ENCODE measurements at places on chromosomes 4 and X.
A peak's percentile ranks its signal among the peaks of the same experiment; 100 is the strongest.

GRCh38 chr4:41865981-41866798 is 69.0 kb upstream of the TMEM33 start:
- DNase-seq: no peak

DNA sequence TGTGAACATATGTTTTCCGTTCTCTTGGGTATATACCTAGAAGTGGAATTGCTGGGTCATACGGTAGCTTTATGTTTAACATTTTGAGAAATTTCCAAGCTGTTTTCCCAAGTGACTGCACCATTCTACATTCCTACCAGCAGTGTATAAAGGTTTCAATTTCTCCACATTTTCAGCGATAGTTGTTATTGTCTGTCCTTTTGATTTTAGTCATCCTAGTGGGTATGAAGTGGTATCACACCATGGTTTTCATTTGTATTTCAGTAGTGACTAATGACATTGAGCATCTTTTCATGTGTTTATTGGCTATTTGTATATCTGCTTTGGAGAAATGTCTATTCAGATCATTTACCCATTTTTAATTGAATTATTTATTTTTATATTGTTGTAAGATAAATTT is 2.4 kb downstream of the PPEF1 start:
- DNase-seq: no peak

DNA sequence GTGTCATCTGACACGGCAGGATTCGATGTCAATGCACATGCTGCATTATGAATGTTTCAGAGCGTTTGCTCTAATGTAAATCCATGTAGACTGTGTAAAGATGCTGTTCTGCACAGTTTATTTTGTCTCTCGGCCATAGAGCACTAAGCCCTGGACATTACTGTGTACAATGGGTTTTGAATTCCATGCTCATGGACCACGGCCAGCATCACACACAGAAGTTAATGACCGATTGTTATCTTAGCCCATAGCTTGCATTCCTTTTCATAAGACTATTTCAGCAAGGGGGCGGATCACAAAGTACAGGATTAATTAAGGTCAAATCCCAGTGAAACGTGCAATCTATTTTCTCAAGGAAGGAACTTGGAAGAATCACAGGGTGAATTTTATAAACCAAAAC is 286.1 kb upstream of the TENM3 start:
- DNase-seq: no peak

DNA sequence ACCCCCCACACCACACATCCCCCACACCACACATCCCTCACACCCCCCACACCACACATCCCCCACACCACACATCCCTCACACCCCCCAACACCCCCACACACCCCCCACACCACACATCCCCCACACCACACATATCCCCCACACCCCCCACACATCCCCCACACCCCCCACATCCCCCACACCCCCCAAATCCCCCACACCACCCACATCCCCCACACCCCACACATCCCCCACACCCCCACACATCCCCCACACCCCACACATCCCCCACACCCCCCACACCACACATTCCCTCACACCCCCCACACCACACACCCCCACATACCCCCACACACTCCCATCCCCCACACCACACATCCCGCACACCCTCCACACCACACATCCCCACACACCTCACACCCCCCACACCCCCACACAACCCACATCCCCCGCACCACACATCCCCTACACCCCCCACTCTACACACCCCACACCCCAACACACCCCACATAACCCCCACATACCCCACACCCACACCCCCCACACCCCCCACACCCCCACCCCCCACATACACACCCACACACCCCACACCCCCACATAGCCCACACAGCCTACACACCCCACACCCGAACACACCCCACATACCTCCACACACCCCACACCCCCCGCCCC is 172.9 kb downstream of the DCLK2 start:
- no peak for DNase-seq

DNA sequence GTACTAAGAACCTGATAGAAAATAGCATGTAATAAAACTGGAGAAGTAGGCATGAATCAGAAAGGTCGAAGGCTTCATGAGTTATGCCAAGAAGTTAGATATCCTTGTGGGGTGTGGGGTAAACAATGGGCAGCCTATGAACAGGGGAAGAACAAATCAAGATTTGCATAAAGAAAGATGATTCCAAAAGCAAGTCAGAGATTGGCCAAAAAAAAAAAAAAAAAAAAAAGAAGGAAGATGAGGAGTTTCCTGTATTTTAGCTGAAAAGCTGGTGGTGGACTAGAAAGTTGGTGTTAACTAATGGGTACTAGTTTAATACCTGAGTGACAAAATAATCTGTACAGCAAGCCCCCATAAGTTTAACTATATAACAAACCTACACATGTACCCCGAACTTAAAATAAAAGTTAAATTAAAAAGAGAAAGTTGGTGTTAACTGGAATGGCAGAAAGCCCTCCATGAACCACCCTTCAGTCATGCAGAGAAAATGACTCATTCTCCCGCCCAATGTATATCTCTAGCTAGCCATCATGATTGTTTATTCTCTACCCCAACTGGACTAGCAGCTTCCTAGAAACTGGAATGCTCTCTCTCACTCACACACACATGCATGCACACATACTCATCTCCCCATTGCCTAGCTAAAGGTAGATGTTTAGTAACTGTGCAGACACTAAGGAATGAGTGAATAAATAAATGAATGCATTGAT is 41.7 kb downstream of the ATP11C start:
- DNase-seq: no peak

GRCh38 chrX:134645936-134646543 is 12.2 kb downstream of the PLAC1 start:
- no peak for DNase-seq

DNA sequence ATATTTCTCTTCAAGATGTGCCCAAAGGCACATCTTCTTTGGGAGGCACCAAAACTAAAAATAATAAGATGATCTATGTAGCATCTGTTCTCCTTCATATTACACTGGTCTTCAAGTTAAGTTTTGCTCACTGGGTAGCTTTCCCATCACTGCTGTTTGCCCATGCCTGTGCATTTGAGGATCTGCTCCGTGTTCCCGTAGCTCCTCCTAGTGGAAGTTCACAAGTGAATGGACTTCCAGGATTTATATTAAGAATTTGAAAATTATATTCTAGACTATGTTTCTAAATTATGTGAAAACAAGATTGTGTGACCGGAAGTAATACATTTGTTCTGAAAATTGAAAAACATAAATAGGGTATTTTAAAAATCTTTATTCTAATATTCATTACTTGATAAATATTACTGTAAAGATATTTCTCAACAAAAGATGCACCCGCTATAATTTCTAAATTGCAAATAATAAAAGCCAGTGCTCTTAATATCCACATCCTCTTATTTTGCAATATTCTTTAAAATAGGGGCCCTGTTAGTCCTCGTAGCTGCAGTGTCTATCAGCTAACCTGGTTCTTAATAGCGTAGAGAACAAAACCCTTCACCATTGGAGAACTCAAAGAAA is 147.7 kb downstream of the RBM46 start:
- DNase-seq: no peak

GRCh38 chr4:61984260-61984909 is 784.3 kb downstream of the ADGRL3 start:
- DNase-seq: no peak

GRCh38 chrX:33840176-33840575 is 291.9 kb downstream of the FAM47A start:
- DNase-seq: no peak

GRCh38 chr4:121189326-121190215 is 25.4 kb upstream of the TNIP3 start:
- DNase-seq: peak; percentile 33

DNA sequence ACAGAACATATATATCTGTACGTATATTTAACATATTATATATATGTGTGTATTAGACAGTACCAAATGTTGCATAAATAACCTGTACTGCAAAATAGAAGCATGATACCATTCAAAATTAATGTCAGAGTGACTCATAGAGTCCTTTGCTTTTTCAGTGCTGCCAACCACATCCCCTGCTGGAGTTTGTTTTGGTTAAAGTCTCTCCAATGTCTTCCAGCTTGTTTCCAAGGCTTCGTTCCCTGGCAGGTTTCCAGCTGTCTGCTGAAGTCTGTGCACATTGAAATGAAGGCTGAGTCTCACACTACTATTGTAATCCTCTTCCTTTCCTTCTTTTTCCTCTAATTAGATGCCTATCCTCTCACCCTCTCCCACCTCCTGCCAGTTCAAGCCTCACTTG is 14.9 kb downstream of the NRK start:
- DNase-seq: no peak

DNA sequence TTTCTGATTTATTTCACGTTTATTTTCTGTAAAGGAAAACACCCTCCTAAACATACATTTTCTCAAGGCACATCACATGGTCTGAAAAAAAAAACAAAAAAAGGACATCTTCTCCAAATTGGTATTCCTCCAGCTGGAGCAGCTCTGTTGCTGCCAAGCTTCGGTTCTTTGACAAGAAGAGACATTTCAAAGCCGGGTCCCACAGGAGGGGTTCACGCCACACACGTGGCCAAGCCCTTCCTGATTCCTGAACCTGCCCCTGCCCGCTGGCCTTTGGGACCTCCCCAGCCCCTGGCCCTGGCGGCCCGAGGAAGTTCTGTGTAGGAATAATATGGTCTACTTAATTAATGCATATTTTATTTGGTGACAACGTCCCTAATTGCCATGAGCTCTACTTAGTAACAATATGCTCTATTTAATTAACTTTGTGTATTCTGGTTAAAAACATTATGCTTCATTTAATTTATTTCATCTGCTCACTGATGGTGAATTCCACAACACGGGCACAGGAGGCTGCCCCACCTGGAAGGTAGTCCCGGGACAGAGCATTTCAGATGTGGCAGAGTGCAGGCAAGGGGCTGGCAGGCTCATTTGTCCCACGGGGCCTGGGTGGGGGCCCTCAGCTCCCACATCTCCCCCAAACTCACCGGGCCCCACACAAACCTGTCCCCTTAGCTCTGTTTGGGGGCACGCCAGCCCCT is 5.4 kb upstream of the RGS12 start:
- no peak for DNase-seq

DNA sequence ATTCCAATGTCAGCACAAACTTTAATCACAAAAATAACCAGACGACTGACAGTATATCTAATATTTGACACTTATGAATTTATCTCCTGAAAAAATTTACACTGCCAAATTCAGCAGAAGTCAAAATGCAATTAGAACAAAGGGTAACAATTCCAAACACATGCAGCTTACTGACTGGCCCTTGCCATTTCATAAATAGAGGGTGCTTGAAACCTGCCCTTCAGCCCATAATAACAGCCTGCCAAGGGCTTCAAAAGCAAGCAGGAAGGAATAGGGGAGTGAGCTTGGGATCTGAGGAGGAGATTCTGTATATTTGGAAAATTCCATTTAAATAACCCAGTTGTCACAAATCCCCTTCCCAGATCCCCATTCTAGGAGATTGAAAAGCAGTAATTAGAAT is 66.1 kb upstream of the IQCM start:
- DNase-seq: no peak

DNA sequence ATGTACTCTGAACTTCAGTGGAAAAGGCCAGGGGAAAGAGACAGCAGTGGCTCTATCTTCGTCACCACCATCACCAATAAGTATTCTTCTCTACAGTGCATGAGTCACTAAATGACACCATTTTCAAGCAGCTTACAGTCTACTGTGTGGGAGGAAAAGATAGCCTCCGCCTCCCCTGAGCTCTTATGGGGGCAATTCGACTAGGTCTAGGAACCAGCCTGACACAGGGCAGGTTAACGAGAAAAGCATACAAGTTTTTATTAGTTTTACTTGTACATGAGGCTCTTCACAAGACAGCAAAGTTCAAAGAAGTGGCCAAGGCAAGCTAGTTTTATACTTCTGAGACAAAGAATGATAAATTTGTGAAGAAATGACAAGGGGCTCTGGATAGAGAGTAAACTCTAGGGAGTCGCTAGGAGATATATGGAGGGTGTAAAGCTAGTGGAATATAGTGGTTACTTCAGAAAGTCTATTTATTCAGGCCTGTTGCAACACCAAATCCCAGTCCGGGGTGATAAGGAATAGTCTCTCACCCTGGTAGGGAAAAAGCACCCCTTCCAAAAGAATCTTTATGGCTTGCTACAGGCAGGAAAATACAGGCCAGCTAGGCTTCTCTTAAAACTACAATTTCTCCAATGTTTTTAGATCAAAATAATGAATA is 49.7 kb downstream of the SCD5 start:
- DNase-seq: no peak

DNA sequence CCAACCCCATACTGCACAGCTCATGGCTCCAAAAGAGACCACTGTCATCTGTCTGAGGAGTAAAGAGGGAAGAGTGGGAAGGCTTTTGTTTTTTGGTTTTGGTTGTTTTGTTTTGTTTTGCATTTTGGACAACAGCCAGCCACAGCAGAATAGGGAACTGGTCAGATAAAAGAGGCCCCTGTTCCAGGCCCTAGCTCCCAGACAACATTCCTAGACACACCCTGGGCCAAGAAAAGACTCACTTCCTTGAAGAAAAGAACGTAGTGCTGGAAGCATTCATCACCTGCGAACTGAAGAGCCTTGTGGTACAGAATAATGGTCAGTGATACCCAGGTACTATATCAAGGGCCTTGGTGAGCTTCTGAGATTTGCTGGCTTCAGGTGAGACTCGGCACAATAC is 619.4 kb upstream of the SPANXN1 start:
- no peak for DNase-seq

DNA sequence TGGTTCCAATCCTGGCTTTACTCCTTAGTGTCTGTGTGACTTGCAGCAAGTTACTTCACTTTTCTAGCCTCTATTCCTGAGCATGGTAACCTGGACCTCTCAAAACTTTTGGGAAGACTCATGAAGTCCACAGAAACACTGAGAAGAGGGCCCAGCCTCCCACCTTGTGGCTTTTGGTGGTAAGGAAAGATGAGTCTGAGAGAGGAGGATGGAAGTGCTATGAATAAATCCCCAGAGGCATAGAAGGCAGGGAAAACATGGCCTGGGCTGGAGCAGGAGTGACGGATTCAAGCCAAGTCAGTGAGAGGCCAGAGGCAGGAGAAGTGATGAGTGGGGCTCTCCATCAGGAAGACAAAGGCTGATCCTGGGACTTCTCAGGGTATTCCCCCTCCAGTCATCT is 10.9 kb upstream of the MAGEA4 start:
- DNase-seq: no peak

DNA sequence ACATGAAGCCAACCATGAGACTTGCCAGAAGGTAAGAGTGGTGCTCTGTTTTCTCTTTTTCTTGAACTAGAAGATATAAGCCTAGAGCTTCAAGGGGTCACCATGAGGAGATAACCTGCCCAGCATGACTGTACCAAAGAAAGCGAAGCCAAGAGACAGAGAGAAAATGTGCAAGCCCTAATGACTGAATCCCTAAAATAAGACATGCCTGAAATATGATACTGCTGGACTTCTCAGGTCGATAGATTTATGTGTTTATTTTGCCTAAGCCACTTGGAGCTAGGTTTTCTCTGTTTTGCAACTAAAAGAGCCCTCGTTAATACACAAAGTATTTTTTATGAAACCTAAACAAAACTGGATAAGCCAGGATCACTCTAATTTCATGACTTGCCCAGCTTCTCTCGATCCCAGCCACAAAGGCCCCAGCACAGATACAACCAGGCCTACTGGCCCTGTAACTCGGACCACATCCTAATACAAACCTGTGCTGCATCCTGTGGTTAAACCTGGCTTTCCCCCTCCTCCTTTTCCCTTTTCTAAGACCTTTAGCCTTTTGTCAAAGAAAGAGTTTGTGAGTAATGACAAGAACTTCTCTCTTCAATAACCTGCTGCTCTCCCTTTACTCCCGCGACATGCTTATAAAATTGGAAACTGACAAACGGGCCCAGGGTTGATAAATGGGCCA is 185.8 kb downstream of the APBB2 start:
- no peak for DNase-seq
